ENCODE measurements at places on chromosomes 3 and 15.

DNA sequence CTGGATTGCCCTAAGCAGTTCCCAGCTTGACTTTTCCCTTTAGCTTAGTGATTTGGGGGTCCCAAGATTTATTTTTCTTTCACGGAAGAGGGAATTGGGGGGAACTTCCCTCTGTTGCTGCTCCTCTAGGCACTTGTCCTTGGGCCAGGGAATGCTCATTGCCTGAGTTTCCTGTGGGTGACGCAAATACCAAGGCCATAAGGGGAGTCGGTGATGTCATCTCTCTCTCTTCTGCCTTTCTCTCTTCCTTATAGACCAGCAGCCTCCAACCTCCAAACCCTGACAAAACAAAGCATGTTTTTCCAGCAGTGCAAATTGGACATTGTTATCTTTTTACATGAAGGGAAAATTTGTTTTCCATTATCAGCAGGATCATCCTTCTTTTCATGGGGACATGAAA lies 120.2 kb downstream of the ITPR1 start:
- DNase-seq, result no peak

- no peak for DNase-seq
These were observed 485.5 kb downstream of the FHIT start for GRCh38 chr3:60765776-60766175.

- DNase-seq, result no peak
These were observed 217.4 kb upstream of the TPM1 start for GRCh38 chr15:62825191-62825590.

GRCh38 chr15:35973029-35973428 lies 427.1 kb upstream of the DPH6 start:
- DNase-seq, result no peak

- no peak for DNase-seq
These were observed 36.3 kb downstream of the ESYT3 start for GRCh38 chr3:138470687-138471086.

- no peak for DNase-seq
These were observed 23.7 kb downstream of the PRKCD start for GRCh38 chr3:53184701-53185100.

- peak; percentile 7 for DNase-seq
These were observed 475 bp downstream of the EIF4E3 start for GRCh38 chr3:71724584-71725270.

- DNase-seq, result no peak
These were observed 145.4 kb downstream of the ERC2 start for GRCh38 chr3:56322862-56323261.

- no peak for DNase-seq
These were observed 123.1 kb downstream of the CHST2 start for GRCh38 chr3:143242691-143243090.

DNA sequence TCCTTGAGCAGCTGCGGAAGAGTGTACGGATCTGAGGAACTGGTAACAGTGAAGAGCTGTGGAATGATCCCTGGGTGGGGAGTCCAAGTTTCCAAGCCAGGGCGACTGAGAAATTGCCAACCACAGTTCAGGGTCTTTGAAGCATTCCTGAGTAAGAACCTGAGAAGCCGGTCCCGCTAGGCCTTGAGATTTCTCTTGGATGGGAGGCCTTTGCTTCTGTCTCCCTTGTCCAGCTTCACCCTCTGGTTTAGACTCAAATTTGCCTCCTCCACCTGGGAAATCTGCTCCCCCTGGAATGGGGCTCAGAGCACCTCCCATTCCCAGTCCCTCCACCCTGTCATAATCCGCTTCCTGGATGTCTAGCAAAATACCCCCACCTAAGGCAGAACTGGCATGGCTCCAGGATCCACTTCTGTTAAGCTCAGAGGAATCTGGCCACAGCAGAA lies 127.7 kb upstream of the DLG1 start:
- peak; percentile 15 for DNase-seq

DNA sequence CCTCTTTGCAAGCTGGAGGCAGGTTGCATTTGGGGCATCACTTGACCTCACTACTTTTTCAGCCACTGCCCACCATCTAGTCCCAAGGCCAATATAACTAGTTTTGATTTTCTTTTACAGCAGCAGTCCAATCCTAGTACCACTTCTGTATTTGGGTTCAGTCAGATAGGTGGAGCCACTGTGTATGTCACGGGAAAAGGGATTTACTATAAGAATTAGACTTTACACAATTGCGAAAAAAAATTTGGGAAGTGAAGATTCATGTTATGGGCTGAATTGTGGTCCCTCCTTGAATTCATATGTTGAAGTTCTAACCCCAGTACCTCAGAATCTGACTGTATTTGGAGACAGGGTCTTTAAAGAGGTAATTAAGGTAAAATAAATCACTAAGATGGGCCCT lies 37.4 kb upstream of the NMNAT3 start:
- DNase-seq, result no peak

DNA sequence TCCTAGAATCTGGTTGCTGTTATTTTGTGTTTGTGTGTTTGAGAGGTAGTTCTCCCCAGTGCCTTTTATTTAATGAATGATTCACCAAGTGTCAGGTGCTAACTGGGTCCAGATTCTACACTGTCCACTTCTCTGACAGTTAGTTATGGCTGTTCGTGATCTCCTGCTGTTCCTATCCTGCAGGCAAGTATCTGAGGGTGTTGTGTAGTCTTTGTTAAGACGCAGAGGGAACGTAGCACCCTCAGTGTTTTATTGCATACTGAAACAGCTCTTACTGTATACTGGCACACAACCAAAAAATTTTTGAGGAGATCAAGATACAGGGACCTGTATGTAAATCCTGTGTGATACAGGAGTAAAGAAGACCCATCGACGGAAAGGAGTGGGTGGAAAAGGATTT lies 1271.3 kb downstream of the ROBO1 start:
- no peak for DNase-seq

GRCh38 chr15:43511012-43511885 lies 6.2 kb upstream of the MAP1A start:
- no peak for DNase-seq

DNA sequence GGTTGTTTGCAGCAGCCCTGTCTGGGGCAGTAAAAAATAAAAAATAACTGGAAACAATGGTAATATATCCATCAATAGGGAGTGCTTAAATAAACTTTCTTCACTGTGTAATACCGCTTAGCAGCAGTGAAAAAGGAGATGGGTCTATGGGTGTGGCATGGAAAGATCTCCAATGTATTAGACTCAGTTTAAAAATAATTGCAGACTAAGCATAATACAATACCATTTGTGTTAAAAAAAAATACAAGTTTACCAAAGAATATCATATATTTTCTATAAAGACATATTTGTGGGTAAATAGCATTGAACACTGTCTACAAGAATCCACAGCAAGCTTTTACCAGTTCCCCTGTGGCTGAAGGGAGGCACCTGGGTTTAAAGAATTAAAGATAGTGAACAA lies 1.0 kb upstream of the ARHGEF3 start:
- no peak for DNase-seq

GRCh38 chr3:160210799-160211221 lies 14.4 kb upstream of the C3orf80 start:
- DNase-seq, result peak; percentile 78

All from foreskin fibroblast (primary cell).